ENCODE measurements at places on chromosomes 6 and 20.

GRCh38 chr20:63787302-63787701, 43.8 kb downstream of the ZBTB46 start:
- no peak for ATAC-seq

DNA sequence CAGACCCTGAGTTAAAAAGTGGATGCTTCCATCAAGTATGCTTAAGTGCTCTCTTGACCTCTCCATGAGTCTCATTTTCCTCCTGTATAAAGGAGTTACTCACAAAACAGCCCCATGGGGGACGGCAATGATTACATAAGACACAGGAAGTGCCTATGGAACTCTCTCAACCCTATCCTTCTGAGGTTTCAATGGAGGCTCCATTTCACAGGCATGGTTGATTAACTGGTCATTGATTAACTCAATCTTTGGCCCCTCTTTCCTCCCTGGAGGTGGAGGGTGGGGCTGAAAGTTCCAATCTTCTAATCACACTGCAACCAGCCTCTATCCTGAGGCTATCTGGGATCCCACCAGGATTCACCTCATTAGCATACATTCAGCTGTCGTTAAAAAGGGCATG, 29.3 kb downstream of the CST8 start:
- ATAC-seq = no peak

DNA sequence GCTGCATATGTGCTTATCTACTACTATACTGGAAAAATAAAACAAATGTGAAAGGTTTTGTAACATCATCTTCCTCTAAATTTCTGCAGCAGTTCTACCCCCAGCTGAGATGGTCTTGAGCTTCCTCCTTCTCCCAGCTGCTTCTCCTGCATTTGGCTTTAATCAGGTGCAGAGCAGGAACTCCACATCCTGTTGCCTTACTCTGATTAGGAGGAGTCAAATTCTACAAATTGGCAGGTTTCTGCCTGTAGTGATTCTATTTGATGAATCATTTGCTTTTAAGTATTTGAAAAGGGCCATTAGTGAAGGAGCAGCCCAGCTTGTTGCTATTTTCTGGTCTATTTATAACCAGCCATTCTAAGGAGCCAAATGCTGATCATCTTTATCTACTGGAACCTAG, 224.5 kb downstream of the GMDS start:
- no peak for ATAC-seq

- ATAC-seq = no peak
Measured at GRCh38 chr6:56749632-56750151, 107.0 kb upstream of the DST start.

DNA sequence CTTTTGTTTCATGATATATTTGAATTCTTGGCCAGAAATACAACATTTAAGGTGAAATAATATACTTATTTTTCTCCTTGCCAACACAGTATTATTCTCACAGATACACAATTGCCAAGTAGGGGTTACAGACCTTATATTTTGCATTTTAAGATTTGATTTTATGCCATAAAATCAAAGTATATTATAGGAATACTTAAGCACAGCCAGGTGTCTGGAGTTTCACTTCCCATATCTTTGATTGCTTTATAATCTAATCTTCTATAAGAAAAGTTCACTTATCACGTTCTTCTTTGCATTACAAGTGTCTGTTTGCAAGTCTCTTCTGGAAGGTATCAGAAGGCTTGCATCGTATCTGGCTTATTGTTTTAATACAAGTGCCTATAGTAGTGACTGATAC, 327.7 kb upstream of the MANEA start:
- no peak for ATAC-seq

All from stimulated activated memory B cell treated with anti-CD40 and anti-IgM and Interleukin-4, amounts not matched to agents 10 μg/mL and 1 μg/mL and 100 μg/mL, for 72 hours (primary cell).